ENCODE measurements at places on chromosomes 7 and 10.

DNA sequence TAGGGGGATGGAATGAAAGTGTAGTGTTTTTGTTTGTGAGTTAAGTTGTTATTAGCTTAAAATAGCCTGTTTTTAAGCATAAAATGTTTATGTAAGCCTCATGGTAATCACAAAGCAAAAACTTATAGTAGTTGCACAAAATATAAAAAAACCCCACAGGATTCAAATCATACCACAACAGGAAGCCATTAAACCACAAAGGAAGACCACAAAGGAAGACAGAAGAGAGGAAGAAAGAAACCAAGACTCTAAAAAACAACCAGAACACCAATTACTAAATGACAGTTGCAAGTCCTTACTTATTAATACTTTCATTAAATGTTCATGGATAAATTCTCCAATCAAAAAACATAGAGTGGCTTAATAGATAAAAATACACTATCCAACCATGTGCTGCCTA, 63.6 kb downstream of the ANKRD7 start:
- DNase-seq, result no peak

GRCh38 chr10:84257343-84258020, 12.6 kb downstream of the RGR start:
- no peak for DNase-seq

DNA sequence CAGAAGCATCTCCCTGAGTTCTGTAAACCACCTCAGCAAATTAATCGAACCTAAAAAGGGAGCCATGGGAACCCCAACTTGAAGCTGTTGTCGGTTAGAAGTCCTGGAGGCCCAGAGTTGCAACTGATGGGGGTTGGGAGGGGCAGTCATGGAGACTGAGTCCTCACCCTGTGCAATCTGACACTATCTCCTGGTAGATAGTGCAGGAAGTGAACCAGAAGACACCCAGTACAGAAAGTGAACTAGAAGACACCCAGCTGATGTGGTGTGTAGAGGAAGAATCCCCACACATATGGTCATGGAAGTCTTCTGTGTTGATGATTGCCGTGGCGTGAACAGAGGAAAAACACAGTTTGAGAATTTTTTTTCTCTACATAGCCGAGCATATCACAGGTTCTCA, 58.8 kb upstream of the SRRM3 start:
- DNase-seq, result no peak

GRCh38 chr7:3067193-3067592, 23.5 kb upstream of the CARD11 start:
- no peak for DNase-seq

DNA sequence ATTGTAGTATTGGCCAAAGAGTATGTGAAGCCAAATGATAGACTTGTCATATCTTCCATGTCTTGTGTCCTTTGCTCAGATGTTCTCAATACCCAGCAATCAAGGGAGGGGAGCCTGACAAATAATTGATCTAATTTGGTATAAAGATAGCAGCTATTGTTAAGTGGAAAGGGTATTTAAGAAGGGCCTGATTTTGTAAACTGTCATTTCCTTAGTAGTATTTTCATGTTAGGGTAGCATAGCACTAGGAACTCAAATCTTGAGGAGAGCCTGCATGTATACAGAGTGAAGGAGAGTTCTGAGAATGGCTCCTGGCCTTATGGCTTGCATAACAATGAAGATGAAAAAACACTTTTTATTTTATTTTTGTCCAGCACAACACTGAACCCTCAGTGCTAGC, 53.1 kb downstream of the GNAI1 start:
- DNase-seq, result no peak

- DNase-seq, result no peak
Measured at GRCh38 chr10:3902054-3902808, 117.2 kb upstream of the KLF6 start.

DNA sequence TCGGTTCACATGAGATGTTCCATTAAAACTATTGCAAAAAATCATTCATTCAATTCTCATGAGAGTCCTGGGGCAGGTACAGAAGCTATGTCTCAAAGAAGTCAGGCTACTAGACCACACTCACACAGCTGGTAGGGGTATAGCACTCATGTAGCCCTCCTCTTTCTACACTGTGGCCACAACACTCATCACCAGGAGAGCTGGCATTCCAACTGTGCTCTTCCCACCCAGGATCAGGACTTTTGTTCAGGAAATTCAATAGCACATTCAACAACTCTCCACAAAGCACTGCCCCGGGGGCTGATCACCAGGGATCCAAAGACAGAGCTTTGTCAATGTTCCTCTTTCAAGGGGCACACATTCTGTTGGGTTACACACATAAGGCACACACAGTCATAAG, 31.0 kb upstream of the C10orf90 start:
- no peak for DNase-seq

DNA sequence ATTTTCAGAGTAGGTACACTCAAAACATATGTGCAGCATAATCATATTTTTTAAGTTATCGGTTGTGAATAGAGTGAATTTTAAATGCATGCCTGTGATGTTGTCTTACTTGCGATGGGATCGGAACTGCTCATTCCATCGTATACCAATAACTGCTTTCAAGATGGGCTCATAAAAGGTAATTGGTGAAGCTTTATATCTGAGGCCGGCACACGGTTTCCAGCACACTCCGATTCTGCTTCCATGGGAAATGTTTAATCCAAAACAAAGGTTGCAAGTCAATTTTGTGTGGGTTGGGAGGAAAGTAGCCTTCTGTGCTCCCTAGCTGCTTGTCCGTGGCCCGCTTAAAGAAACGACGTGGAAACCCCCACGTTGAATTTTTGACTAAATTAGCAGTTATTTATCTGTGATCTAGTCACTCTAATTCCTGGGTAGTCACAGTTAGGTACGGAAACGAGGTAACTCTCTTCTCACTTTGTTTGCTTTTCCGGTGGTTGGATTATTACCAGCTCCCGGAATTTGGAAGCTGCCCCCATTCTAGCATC, 10.1 kb upstream of the CELF2 start:
- no peak for DNase-seq

DNA sequence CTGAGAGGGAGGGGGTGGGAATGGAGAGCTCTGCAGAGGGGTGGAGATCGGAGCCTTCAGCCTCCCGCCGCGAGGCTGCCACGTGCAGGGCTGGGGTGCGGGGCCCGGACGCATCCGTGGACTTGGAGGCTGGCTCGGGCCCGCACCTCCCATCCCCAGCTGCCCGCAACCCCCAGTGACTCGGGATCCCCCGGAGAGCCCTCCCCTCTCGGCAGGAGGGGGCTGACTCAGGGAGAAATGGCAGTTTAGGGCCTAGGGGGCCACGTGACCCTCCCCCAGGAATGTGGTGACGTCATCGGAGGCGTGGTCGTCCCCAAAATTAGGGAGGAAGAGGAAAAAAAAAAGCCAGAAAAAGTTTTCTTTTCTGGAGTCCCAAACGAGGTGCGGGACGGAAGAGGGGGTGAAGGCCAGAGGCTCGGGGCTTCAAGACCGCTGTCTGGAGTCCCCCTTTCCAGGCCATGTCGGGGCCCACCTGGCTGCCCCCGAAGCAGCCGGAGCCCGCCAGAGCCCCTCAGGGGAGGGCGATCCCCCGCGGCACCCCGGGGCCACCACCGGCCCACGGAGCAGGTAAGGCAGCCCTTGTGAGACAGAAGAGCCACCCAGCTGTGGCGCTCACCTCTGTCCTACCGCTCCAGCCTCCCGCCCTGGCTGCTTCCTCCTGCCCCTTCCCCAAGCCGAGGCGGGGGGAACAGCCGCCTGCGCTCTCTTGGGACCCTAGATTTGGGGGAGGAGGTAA, at the start of gene TRIP6:
TRIP6 (plus strand) TSS at position 348 of the 736 bp plus-strand sequence; CDS start at position 459, 111 bp downstream.
- no peak for DNase-seq

DNA sequence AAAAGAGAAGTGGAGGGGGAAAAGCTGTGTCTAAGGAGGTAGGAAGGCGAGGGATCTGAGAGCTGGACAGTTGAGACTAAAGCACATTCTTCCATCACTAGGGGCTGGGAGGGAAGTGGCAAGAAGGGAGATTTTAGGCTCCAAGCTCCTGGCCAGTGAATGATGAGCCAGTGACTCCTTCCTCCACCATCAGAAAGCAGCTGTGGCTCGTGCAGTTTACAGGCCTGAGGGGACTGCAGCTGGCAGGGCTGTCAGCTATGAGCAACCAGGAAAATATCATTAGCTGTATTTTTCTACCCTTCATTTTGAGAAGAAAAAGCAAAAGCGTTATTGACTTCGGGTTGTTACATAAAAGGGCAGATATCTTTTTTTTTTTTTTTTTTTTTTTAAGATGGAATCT, 60.7 kb downstream of the GPAM start:
- no peak for DNase-seq

- DNase-seq, result no peak
Measured at GRCh38 chr7:29044554-29044953, 86.4 kb upstream of the TRIL start.

DNA sequence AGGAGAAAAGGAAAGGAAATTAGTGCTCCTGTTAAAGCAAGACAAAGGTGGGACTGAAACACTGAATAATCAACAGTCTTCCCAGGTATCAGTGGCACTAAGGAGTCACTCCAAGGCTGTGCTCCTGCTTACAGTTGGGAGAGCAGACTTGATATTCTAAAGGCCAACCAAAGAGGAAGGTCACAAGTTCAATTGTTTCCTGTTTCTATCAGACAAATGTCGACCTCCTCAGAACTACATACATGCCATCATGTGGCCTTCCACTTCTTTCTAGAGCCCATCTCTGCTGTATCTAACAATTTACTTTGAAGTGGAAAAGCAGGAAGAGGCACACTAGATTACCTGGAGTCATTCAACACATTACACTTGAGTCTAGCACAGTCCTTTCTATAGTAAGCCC, 3.4 kb downstream of the ZNF239 start:
- no peak for DNase-seq

DNA sequence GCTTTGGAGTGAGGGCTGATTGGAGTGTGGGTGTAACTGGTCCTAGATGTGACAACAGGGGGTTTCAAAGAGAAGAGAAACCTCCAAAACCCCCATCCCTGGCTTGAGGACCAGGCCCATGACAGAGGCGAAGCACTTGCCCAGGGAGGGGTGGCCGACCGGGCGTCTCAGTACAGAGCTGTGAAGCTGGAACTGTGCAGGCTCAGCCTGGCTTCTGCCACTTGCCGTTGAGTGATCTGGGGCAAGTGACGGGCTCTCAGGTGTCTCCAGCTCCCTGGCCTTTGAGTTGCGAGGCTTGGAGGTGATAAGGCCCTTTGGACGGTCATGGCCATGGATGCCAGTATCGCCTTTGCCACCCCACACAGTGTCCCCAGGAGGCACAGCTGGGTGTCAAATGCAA, 531.4 kb upstream of the FOXK1 start:
- DNase-seq, result no peak

- DNase-seq, result no peak
Measured at GRCh38 chr10:36640626-36641025, 484.8 kb upstream of the ANKRD30A start.

DNA sequence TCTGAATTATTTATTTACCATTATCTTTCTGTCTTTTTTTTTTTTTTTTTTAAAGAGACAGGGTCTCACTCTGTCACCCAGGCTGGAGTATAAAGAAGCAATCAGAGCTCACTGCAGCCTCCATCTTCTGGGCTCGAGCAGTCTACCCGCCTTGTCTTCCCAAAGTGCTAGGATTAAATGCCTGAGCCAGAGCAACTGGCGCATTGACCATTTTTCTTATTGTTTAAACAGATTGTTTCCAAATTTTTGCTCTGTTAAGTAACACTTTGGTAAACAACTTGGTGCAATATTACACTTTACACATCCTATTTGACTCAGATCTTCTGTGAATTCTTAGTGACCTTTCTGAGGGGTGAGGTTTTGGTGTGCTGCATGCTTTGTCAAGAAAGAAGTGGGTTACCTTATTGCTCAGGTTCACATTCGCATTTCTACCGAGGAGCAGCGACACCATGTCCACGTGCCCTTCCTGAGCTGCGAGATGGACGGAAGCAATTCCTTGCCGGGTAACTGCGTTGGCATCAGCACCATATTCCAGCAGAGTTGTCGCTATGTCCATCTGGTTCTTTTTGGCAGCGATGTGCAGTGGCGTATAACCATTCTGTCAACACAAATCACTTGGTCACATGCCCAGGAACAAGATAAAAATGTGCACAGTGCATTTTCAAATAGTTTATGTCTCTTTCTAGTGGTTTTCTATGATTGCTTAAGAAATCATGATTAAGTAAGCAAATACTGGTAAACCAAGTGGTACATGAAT, 203.2 kb downstream of the ANK3 start:
- no peak for DNase-seq

DNA sequence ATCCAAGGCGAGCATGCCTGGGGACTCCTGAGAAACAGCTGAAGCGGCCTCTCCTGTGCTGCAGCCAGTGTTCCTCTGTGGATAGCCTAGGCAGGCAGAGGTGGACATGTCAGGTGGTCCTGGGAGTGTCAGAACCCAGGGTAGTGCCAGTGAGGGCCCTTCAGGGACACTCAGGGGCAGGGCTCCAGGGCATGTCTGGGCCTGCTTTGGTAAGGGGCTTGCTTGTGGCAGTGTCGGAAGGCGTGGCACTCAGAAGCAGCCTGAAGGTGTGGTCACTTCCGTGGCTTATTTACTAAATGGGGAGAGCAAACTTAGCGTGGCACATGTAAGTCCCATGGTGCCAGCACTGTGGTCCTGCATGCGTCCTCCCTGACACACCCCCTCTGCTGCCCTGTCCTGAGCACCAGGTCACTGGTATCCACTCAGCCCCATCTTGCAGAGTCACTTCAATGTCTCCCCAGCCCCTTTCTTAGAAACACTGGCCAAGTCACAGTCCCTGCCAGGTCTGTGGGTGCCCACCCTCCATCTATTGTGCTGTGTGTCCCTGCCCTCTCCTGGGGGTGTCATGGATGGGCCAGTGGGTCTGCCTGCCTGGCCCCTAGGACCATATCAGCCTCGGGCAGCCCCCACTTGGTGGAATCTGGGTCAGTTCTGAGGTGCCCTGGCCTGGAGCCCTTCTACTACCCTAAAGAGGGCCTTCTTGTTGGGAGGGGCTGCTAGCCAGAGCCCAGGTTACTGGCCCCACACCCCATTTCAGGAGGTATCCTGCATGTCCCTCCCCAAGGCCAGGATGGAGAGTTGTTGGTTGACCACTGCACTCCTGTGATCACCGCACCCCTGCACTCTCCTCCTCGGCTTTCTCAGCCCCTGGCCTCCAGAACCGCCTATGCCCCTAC, 6.4 kb downstream of the ZMIZ2 start:
- DNase-seq, result no peak

- no peak for DNase-seq
Measured at GRCh38 chr7:29038463-29038862, 80.3 kb upstream of the TRIL start.

DNA sequence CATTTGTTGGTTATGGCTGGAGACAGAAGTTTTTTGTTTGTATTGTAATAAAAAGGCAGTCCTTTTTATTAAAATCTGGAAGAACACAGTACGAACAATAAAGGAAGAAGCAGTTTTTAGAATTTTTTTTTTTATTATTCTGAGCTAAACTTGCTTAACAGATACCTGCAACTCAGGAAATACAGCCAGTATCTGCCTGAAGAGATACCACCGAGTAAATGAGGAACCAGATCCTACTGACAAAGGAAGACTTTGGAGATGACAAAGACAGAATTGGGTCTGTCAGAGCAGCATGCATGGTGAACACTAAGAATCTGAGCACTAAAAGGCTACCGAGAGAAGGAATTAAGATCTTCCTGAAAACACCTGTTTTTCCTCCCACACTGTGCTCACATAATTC, 1335.9 kb upstream of the SORCS1 start:
- DNase-seq, result no peak
